Thoracic aorta (tissue), 2 donors: ENCODE measurements at places on chromosomes 2 and 18.

DNA sequence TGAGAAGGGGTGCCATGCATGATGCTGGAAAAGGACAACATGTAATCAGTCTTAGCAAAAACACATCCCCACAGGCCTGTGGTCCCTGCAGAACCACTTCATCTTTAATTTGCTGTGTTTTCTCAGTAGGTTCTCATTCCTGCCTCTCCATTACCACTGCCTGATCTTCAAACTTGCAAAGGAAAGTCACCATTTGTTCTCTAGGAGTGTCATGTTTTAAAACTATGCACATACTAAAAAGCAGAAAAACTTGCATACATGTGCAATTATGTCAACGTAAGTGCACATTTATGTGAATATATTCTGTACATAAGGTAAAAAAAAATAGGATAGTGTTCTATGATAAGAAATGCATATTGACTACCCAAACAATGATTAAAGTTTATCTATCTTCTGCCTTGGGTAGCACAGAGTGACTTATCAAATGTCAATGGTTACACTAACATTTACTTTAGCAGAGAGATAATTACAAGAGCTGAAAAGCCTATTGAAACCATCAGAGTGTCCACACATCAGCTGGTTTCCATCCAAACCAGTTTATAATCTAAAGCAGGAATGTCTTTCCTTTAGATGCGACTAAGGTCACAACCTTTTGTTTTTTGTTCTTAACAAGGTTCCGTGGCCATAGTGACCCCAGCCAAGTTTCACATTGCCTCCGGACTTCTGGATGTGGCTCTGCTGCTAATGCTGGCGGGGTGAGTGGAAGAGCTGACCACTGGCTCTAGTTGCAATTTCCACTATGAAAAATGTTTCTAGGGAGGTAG is 58.7 kb upstream of the RMDN2 start:
- DNase-seq, result no peak

DNA sequence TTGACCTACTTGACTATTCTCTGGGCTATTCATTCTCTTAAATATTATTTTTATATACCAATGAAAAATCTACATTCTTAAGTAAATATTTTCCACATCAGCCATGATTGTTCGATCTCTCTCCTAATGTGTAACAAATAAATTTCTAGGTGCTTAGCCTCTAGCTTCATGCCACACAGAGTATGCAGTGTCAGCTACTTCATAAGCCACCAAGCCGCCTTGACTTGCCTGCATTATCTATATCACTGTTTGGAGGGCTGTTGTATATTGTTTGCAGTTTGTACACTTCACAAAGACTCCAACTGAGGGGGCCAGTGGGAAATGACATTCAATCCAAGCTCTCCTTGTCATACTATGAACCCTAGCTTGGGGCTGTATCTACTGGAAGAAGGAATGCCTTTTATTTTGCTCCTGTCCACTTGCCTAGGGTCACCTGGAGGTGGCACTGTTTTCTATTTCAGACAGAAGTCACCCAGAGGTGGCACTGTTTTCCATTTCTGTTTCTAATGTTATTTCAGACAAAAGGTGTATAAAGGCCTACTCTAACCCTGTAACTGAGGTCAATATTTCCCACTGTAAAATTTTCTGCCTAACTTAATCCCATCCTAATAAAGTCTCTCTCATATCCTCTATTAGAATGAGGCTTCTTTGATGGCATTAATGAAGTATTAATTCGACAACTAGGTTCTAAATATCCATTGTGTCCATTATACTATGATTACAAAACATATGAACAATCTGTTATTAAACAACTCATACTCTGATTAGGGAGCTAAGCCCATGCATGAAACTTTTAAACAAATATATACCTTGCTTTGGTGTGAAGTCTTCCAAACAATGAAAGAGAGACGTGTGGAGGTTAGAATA is 36.4 kb downstream of the COL5A2 start:
- DNase-seq, result no peak

GRCh38 chr2:221034973-221035372 is 537.1 kb downstream of the EPHA4 start:
- DNase-seq, result no peak

DNA sequence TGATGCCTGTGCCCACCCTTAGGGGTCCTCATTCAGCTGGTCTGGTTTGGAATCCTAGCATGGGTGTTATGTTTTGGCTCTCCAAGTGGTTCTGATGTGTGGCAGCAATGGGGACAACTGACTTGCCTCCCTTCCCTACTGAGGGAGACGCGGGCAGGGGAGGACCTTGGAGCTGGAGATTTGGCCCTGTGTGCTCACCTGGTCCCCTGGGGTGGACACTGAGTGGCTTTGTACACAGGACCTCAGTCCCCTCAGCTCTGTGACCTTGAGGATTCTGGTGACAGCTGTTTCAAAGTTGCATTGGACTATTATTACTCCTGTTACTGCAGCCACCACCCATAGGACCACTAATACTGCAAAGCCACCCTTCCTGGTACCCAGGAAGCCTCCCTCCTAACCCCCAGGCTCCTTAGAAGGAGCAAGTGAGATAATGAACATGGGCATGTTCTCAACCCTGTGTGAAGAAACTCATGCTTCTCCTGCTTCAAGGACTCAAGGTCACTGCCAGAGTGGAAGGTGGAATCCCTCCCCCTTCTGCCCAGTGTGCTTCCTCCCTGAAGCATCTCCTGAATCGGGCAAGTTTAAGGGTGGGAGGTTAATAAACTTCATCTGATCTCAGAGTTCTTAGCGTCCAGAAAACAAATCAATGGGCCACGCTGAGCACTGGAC is 26.5 kb downstream of the TMEM182 start:
- no peak for DNase-seq

GRCh38 chr2:19282305-19282704 is 76.1 kb downstream of the OSR1 start:
- DNase-seq, result no peak

- DNase-seq, result no peak
Observed at GRCh38 chr2:218400167-218400929, 680 bp downstream of the CTDSP1 start.

DNA sequence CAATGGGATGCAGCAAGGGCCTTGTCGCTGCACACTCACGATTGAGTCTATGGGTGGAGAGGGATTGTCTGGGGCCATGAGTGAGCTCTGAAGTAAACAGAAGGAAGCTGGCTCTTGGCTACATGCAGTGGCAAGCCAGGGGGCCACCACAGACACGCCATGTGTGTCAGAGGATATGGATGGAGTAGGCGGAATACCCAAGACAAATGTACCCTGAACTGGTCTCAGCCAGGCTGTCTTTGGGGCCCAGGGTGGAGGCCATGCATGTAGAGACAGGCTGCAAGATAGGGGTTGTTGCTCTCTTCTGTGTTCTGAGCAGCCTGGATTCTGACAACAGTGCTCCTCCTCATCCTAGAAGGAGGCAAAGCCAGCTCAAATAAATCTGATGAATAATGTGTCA is 24.0 kb upstream of the ITGA6 start:
- DNase-seq, result no peak

GRCh38 chr2:9095690-9096089 is 92.2 kb upstream of the MBOAT2 start:
- no peak for DNase-seq

GRCh38 chr2:240644859-240645301 is 19.6 kb downstream of the GPR35 start:
- DNase-seq, result no peak

- no peak for DNase-seq
Observed at GRCh38 chr2:112137516-112138158, 548 bp upstream of the FBLN7 start.

DNA sequence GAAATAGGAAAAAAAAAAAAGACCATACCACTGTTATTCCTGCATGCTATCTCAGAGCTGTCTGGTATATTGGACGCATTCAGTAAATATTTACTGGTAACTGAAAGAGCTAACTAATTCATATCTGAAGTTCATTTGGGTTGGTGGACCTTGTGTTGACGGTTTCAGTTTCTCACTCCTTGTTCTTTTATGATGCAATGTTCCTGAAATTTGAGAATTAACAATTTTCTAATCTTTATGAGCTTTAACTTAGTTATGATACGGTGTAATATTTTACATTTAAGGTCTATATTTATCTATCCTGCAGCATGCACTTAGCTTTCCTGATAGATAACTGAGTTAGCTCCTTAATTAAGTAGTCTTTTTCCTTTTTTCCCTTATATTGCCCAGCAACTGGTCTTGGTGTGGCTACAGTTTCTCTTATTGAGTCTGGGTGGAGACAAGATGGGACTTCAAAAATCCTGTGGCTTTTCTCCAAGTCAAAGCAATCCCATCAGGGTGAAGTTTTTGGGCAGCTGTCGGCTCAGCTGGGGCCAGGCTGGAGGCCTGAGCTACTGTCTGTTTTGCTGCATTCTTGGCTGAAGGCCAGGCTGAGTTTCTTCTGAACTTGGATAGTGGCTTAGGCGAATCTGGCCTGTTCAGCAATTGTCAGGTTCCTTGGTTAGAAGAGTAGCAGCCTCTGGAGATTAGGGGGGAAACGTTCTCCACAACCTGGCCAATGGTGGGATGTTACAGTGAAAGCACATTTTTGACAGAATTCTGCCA is 78.4 kb upstream of the MEX3C start:
- DNase-seq, result no peak

DNA sequence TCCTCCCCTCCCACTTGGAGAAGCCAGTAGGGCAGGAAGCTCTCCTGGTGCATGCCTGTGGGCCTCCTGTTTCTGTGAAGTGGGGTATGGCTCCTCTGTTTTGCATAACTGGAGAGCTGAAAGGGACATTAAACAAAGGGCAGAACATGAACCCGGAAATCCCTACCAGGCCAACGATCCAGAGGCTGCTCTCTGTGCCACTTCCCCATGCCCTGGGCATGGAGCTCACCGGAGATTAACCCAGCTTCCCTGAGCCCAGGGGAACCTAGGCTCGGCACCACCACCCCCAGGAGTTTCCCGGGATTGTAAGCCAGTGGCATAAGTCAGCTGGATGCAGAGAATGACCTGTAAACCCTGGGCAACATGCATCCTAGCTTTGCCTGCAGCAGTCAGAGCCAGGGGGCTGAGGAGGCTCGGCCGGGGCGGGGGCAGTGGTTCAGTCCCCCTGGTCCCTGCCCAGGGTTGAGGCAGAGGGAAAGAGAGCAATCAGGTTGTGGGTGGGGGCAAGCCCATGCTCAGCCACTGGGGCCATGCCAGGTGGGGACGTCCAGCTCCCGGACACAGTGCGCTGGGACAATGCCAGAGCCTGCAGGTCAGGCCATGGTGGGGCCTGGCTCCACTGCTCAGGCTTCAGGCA is 49.5 kb downstream of the TIMM21 start:
- no peak for DNase-seq

DNA sequence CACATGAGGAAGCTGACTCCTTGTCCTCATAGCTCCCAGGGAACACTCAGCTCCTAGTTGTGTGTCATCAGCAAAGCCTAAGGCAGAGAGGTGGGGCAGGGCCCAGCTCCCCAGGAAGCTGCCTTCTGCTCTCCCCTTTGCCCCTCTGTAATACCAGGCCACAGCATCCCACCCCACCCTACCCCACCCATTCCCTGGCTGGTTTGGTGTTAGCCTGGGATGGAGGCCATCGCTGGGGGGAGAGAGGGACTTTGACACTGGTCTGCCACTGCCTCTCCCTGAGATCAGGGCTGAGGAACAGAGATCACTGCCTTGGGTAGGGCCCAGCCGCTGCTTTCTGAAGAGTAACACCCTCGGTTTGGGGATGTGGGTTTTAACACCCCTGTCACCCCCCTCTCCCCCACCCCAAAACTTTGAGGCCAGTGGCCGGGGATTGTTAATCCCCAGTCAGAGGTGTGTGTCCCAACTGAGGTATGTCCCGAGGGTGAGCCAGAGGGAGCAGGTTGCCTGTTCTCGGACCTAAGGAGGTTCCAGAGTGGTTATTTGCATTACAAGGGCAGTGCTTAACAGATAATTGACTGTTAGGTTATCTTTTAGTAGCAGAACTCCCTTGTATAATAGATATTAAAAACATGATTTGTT is 41.4 kb downstream of the TET3 start:
- no peak for DNase-seq

DNA sequence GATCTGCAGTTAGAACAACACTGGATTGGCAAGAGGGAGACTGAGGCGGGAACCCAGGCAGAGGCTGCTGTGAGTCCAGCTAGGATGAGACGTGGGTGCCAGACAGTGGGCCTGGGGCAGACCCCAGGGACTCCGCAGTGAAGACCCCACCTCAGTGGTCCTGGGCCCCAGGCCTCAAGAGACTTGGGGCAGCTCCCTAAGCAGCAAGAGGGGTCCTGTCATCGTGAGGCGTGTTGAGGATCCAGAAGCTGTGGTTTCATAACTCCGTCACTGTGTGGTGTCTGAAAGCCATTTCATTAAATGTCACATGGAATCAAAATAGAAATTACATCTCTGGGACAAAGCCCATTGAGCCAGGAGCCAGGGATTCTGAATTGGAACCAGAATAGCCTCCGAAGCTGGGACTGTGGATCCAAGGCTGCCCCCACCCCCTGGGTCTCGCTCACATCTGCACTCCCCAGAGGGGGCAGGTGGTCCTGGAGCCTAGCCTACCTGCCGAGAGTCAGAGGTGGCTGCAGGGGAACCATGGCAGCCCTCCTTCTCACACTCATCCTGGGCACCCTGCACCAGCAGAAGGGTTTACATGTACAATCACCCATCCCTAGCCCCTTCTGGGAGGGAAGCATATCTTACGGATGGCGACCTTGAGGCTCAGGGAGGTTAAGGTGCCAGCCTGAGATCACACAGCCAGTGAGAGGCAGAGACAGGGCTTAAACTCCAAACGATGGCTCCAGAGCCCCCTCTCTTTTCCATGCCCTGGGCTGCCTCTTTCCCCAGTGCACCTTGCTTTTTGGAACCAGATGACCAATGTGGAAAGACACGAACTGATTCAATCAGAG is 23.2 kb downstream of the RRM2 start:
- no peak for DNase-seq

GRCh38 chr2:168416555-168416954 is 39.5 kb upstream of the CERS6 start:
- DNase-seq, result no peak

DNA sequence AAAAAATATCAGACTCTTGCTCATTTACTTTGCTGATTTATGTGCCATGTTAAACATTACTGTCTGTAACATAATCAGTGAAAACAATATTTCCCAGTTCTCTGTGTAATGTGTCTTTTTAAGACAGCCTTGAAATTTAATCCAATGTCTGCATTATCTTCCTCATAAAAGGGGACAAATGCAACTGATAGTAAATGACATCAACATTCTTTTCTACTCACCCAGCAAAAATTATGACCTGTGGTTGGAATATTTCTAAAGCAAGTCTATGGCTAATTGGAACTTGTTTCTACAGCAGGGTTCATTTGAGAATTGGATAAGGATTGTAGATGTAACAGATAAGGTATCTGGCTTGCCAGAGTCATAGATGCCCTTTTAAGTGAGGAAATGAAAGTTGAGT is 34.8 kb downstream of the C1D start:
- DNase-seq, result no peak

- peak; percentile 50 for DNase-seq
Observed at GRCh38 chr2:111698743-111699554, 185.0 kb downstream of the ANAPC1 start.

GRCh38 chr2:120536141-120536540 is 190.2 kb downstream of the INHBB start:
- no peak for DNase-seq

- DNase-seq, result no peak
Observed at GRCh38 chr2:191478799-191479679, 198.9 kb upstream of the NABP1 start.
